ENCODE measurements at places on chromosomes 4 and X.
A peak's percentile ranks its signal among the peaks of the same experiment; 100 is the strongest.

DNA sequence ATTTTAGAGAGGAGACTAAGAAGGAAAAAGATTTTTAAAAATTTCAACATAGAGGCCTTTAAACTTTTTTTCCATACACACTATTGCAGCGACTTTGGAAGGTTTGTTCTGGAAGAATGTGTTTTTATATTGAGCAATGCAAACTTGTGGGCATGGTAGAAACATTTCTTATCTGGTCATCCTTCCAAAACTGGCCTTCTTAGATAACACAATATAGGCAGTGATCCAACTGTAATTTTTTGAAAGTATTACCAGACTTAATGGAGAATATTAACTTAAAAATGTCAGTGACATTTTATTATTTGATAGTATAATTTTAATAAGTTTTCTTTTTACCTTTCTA is 25.6 kb downstream of the FHDC1 start:
- no peak for DNase-seq

GRCh38 chrX:68681443-68681941 is 34.0 kb downstream of the STARD8 start:
- DNase-seq, result peak; percentile 54

GRCh38 chrX:149472625-149473024 is 32.5 kb downstream of the IDS start:
- no peak for DNase-seq

DNA sequence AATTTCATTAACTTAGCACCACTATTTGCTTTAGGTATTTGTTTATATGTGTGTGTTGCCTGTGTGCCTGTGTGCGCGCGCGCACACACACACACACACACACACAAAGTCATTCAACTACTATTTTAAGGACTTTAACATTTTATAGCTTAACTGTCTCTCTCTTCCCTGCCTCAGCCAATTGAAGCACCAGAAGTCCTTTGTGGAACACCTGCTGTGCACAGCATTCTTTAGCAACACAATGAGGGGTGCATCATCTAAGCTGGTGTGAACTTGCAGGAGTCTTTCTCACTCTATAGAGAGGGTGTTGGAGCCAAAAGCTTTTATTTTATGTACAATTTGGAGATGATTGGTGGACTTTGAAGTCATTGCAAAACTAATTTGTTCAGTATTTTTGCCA is 31.3 kb downstream of the SLIT2 start:
- DNase-seq, result no peak

DNA sequence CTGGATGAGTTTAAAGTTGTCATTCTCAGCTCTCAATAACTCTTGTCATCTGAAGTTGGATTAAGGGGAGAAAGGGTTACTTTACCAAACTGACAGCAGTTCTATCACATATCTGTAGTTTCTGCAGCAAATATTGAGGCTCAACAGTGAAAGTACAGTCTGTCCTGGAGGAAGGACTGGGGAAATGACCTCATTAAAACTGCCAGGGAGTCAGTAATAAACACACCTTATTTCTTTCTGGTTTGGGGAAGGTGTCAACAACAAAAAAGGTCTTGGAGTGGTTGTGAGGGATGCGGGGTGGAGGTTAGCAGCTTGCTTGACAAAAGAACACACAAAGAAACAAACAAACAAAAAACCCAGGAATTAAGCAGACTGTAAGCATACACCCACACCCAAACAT is 1418.0 kb downstream of the STIM2 start:
- DNase-seq, result no peak

GRCh38 chrX:38178396-38178795 is 42.3 kb downstream of the SRPX start:
- no peak for DNase-seq

- no peak for DNase-seq
Measured at GRCh38 chr4:150033081-150033480, 45.2 kb upstream of the DCLK2 start.

DNA sequence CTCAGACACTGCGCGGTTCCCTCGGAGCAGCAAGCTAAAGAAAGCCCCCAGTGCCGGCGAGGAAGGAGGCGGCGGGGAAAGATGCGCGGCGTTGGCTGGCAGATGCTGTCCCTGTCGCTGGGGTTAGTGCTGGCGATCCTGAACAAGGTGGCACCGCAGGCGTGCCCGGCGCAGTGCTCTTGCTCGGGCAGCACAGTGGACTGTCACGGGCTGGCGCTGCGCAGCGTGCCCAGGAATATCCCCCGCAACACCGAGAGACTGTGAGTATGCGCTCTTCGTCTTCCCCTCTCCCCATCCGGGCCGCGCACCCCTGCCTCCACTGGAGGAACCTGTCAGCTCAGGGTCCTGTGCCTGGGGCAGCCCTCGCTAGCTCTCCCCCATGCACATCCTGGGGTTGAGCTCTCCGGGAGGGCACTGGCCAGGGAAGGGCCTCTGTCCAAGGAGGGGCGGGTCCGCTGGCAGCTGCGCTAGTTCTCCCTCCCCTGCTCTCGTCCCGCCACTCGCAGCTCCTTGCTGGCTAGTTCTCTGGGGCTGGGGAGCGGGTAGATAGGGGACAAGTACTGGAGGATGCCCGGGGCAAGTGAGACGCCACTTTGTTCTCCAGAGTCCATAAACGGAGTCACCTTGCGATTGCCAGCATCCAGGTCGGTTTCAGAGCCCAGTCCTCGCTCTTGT is 2.2 kb downstream of the SLIT2 start:
- no peak for DNase-seq

- peak; percentile 3 for DNase-seq
Measured at GRCh38 chrX:80812176-80812575, 2.5 kb upstream of the BRWD3 start.

DNA sequence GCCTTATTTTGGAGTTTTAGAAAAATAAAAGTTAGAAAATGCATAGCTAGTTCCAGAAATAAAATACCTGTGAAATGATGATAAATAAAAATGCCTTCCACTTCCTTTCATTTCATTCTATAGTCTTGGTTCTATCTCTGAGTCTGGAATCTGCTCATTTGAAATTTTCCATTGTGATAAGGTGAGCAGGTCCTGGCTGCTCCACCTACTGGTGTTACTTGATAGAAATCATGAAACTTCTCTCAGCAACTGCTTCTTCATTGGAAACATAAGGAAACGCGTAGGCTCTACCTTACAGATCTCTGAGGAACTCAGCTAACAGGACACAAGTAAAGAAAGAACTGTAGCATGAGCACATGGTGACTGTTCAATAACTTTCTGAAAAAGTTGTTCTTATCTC is 141.8 kb downstream of the DCHS2 start:
- no peak for DNase-seq

DNA sequence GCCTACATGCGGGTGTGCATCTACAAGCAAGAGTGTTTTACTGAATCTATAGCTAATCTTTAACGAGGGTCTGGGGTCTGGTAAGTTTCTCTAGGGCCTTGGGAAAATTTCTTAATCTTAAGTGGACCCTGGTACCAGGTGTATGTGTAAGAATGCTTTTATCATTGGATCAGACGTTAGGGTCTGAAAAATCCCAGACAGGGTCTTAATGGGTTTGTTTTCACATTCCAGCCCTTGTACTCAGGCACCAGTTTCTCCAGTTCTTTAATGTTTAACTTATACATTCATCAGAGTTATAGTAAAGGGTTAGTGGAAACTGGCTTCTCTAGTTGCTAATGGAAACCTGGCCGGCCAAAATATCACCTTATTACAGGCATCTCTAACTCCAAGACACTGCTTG is 11.6 kb downstream of the MAGEB16 start:
- DNase-seq, result no peak

- DNase-seq, result no peak
Measured at GRCh38 chr4:156230176-156230575, 276.5 kb upstream of the CTSO start.

GRCh38 chr4:95610061-95610569 is 61.3 kb upstream of the UNC5C start:
- DNase-seq, result no peak

GRCh38 chr4:111266937-111267336 is 644.1 kb upstream of the PITX2 start:
- DNase-seq, result no peak
